ENCODE measurements at places on chromosomes 12 and 14.

DNA sequence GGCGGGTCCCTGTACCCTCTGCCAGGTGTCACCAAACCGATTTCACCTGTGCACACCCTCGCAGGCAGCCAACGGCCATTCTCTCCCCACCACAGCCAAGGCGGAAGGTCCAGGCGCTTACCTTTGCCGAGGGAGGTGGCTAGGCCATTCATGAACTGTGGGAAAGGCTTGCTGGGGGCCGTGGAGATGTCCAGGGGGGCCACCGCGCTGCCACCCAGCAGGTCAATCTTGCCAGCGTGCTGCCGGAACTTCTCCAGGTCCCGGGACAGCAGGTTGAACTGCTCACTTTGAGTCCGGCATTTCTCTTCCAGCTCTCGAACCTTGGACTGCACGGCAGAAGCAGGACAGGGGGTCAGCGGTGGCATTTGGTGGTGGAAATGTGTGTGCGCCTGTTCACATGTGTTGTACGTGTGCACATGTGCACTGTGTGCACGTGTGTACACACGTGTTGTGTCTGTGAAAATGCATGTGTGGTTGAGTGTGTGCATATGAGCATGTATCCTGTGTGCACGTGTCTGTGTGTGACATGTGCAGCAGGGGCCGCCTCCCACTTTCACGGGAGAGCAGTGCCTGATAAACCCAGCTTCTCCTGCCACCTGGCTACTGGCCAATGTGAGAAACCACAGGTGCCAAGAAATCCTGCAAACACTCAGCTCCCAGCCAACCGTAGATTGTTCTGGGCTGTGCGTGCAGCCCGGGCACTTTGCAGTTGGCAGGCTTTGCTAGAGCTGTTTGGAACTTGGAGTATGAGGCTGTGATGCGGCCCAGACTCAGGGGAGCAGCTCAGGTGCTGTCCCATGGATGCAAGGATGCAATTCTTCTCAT lies 118.9 kb downstream of the PIWIL1 start:
- no peak for DNase-seq

GRCh38 chr12:52416795-52417194 lies 10.7 kb upstream of the KRT82 start:
- DNase-seq, result no peak

DNA sequence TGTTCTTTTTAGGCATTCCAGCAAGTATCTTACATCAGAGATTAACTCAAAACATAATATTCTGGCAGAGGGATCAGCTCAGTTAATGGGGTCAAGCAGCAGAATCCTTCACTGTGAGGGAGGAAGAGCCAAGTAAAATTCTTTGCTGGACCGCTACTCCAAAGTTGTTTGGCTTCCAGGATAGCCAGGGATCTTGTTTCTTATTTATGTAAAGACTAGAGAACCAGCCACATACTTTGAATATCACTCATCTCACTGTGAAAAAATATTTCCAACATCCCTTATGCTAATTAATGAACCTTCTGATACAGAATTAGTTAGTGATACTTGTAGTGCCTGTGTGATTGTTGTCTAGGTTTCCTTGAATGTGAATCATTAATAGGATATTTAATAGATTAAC lies 94.2 kb downstream of the PLEKHA5 start:
- no peak for DNase-seq

DNA sequence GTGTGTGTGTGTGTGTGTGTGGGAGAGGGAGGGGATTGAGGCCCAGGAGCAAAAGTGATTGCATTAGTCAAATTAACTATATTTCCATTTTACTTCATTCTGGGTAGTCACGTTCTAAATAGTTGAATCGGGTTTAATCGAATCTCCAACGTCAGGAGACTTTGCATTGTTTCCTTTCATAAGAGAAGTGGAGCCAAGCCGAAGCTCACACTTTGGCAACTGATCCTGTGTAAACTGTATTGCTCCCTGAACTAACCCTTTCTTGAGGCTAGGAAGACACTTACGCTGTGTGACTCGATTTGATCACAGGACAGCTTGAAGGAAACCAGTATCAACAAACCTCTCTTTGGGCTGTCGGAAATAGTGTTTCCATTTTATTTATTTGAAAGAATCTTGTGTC lies 363.4 kb upstream of the ATP2B1 start:
- DNase-seq, result no peak

GRCh38 chr12:45584336-45584735 lies 145.2 kb upstream of the ARID2 start:
- DNase-seq, result no peak

GRCh38 chr12:108316176-108317086 lies 22.7 kb downstream of the CMKLR1 start:
- DNase-seq, result no peak

GRCh38 chr14:83529531-83529930 lies 1995.9 kb upstream of the SEL1L start:
- no peak for DNase-seq

- no peak for DNase-seq
These were observed 115.4 kb upstream of the BTG1 start for GRCh38 chr12:92261071-92261470.

- no peak for DNase-seq
These were observed 276.5 kb upstream of the AMIGO2 start for GRCh38 chr12:47356129-47356700.

DNA sequence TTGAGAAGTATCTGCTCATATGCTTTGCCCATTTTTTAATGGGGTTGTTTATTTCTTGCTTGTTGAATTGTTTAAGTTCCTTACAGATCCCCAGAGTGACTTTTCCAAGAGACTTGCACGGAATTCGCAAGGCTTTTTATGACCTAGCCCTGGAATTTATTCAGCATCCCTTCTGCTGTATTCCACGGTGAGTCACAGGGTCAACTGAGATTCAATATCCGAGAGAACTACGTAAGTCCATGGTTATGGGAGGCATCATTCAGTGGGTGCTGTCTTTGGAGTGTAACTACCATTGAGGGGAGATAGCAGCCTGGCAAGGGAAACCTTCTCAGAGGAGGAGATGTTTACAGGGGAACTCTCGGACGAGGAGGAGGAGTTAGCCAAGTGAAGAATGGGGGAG lies 20.9 kb upstream of the GPRC5A start:
- DNase-seq, result no peak

- no peak for DNase-seq
These were observed 234.0 kb upstream of the HMGA2 start for GRCh38 chr12:65590318-65590717.

GRCh38 chr12:116614194-116614915 lies 55.2 kb downstream of the MAP1LC3B2 start:
- no peak for DNase-seq

DNA sequence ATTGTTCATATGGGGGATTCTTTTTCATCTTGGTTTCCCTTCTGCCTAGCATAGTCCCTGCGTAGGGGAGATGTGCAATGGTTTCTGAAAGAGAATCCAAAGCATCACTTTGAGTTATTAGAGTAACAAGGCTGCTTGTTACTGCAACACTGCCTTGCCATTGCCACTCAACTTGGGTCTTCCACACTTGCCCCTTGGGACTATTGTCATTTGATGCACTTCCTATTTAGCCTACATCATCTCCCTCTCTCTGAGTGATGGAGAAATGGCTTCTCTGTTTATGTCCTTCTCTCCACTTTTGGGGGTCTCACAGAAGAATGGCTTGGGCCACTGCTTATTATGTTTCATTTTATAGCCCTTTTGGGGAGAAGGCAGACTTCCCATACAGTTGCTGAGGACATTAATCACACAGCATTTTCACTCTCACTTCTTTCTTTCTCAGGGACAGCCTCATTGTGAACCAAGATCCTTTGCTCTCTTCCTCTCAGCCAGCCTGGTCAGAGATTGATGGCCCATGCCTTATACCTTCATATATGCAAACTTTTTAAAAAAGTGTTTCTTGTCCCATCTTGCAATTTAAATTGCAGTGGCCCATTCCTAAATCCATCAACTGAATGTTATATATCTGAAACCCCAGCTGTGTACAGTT lies 50.8 kb upstream of the POC1B start:
- no peak for DNase-seq

- no peak for DNase-seq
These were observed 225.1 kb upstream of the DIO3 start for GRCh38 chr14:101336183-101336582.

GRCh38 chr14:24607081-24607480 lies 2.4 kb downstream of the GZMH start:
- DNase-seq, result no peak

DNA sequence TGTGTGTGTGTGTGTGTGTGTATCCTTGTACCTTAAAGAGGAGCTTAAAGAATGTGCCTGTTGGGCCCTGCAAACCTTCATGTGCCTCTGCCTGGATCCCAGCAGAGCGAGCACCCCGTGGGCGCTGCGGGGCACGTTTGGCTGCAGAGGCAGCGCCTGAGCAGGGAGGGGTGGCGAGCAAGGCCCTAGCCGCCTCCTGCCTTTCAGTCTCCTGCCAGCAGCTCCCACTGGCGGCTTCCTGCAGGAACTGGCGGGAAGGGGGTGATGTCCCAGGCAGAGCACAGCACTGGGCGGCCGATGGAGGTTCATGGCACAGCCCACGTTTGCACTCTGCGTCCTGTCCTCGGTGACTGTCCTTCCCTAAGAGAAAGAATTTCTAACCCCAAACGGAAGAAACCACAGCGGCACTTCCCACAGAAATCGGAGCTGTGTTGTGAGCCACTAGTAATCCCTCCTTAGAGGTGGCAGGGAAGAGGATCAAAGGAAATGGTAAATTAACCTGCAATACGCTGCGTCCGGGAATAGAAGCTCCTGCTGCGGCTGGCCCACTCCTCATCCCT lies 19.8 kb downstream of the ZBTB42 start:
- DNase-seq, result peak; percentile 92

DNA sequence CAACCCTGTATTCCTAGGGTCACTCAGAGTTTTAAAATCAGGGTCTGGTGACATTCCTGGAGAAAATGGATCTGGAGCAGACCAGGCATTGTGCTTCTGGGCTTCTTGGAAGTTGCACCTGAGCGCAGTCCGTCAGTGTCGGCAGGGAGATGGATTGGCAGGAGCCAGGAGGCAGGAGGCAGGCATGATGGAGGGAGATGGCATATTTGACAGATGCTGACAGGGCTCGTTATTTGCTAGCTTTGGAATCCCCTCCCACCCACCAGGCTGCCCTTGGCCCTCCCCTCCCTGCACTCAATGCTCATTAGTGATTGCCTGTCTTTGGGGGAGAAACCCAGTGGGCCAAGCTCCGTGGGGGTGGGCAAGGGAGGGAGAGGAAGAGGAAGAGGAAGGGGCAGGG lies 4.7 kb downstream of the CISTR start:
- no peak for DNase-seq

DNA sequence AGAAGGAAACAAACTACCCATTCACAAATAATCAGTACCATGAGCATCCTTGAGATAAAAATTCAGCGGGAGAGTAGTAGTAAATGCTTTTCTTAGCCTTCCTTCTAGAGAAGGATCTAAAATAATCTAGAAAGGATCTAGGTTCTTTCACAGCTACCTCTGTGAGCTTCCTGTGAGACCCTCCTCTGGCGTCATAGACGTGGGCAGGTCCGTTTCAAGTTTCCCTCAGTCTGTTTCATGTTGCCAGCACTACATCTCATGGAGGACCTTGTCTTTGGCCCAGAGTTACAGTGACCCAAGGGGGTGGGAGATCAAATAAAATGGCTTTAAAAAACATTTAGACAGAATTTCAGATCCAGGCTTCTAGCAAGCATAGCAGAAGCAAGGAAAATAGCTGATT lies 13.6 kb downstream of the DAAM1 start:
- DNase-seq, result no peak

DNA sequence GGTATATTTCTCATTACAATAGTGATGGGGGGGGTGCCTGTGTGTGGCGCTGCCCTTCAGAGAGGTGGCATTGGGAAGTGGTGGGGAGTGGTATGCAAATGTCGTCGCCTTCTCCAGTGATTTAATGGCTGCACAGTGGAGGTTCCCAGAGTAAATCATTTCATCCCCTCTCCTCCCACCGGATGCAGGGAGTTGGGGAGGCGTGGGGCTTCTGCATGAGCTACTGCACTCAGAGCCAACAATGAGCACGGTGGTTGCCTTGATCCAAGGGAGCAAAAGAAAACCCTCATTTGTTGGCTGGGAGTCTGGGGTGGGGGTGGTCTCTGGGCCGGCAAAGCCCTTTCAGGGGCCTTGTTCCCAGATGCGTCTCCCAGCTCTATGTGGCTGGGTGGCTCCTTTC lies 124.3 kb downstream of the AACS start:
- DNase-seq, result no peak

GRCh38 chr14:56789955-56790354 lies 20.3 kb downstream of the OTX2 start:
- no peak for DNase-seq

- no peak for DNase-seq
These were observed 47.3 kb downstream of the NUAK1 start for GRCh38 chr12:106091446-106091820.

DNA sequence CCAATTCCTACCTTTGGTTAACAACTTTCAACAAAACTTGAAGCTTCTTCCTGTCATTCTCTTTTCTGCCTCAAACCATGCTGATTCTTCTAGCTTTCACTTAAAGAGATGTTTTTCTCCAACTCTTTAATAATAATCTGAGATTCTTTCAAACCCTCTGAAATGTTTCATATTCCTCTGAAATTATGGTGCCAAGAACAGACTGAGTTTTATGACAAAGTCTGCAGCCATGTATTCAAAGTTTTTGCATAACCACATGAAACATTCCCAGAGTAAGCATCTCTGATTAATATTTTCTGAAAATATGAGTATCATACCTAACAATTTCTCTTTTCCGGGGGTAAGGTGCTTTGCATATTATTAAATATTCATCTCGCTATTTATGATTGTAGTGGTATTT lies 59.1 kb upstream of the DCN start:
- DNase-seq, result no peak

DNA sequence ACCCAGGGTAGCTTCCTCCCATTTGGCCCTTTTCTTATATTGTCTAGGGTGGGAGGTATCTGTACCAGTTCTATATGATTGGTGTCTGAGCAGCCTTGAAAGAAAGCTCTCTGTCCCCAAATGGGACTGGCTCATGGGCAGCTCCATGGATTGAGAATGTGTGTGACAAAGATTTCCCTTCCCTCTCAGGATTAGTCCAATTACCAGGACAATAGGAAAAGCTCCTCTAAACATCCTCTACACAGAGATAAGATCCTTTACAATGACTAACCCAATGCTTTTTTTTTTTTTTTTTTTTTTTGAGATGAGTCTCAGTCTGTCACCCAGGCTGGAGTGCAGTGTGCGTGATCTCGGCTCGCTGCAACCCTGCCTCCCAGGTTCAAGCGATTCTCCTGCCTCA lies 112.1 kb downstream of the SLC35F4 start:
- DNase-seq, result no peak

DNA sequence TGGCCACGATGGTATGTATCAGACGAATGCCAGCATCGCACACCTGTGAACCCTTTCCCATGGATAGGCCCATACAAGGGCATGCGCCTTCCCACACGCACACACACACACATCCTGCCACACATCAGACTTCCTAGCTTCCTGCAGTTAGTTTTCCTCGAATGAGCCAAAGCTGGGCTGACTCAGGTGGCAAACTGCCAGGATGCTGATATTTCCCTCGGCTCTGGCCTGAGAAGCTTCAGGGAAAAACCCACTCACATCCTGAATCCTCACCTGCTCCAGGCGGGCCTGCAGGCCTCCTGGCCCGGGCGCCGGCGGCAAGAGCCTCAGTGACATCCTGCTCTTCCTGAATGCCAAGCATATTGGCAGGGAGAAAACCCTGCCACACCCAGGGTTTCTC lies 22.4 kb downstream of the CALM1 start:
- no peak for DNase-seq

GRCh38 chr14:104576232-104576969 lies 3.2 kb upstream of the C14orf180 start:
- DNase-seq, result peak; percentile 73

- no peak for DNase-seq
These were observed 59.1 kb upstream of the PCED1B start for GRCh38 chr12:47020211-47020821.

Data from WERI-Rb-1 (cell line).